ENCODE measurements at places on chromosomes 11 and 22.
A peak's percentile ranks its signal among the peaks of the same experiment; 100 is the strongest.

DNA sequence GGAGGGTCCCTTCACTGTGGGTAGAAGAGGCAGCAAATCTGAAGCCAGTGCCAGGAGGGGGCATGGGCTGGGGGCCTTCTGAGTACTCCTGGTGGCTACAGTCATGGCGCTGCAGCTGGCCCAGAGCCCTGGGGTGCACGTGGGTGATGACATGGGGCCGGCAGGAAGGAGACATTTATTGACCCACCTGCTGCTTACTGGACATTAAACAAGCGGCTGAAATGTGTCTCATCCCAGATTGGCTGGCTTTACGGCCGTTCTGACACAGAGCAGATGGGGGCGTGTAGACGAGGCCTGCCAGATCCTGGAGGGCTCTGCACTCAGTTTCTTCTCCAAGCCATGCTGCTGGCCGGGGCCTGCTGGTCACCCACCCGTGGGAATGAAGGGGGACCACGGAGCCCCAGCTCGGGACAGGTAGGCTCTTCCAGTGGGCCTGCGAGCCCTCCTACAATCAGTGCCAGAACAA lies 906.9 kb downstream of the BRD1 start:
- no peaks in the 10 kb centered on the region for H3K27me3 ChIP-seq
- H3K27ac ChIP-seq, result no peak overlapping the region
- H3K4me1 ChIP-seq, result no peaks in the 10 kb centered on the region
- DNase-seq, result no peak
- no peak overlapping the region for H3K4me3 ChIP-seq

- peaks cover 36% of the 10 kb centered on the region for H3K36me3 ChIP-seq
- no peak for DNase-seq
- H3K27me3 ChIP-seq, result no peaks in the 10 kb centered on the region
- H3K27ac ChIP-seq, result no peak overlapping the region
- peaks cover 41% of the 10 kb centered on the region for H3K4me1 ChIP-seq
- H3K4me3 ChIP-seq, result no peak overlapping the region
Observed at GRCh38 chr22:20536590-20537324, 29.3 kb downstream of the MED15 start.

DNA sequence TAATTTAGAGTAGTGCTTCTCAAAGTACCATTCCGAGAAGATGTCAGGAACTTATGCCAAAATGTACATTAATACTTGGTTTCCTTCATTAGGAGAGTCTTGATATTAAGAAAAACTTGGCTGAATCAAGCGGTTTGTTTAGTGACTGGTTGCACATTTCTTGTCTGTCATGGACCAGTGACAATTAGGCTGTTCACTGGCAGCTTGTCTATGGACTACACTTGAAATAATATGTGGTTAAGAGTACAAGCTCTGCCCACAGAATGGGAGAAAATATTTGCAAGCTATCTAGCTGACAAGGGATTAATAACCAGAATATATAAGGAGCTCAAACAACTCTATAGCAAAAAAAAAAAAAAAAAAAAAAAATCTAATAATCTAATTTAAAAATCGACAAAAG lies 24.6 kb downstream of the COA4 start:
- peaks cover 3% of the 10 kb centered on the region for H3K36me3 ChIP-seq
- no peaks in the 10 kb centered on the region for H3K4me1 ChIP-seq
- H3K27ac ChIP-seq, result no peak overlapping the region
- no peak for DNase-seq
- no peak overlapping the region for H3K4me3 ChIP-seq
- no peaks in the 10 kb centered on the region for H3K27me3 ChIP-seq

- no peak for DNase-seq
- H3K36me3 ChIP-seq, result no peaks in the 10 kb centered on the region
- no peaks in the 10 kb centered on the region for H3K4me1 ChIP-seq
- H3K27me3 ChIP-seq, result no peaks in the 10 kb centered on the region
Observed at GRCh38 chr11:118340449-118340848, 2.1 kb downstream of the CD3D start.

DNA sequence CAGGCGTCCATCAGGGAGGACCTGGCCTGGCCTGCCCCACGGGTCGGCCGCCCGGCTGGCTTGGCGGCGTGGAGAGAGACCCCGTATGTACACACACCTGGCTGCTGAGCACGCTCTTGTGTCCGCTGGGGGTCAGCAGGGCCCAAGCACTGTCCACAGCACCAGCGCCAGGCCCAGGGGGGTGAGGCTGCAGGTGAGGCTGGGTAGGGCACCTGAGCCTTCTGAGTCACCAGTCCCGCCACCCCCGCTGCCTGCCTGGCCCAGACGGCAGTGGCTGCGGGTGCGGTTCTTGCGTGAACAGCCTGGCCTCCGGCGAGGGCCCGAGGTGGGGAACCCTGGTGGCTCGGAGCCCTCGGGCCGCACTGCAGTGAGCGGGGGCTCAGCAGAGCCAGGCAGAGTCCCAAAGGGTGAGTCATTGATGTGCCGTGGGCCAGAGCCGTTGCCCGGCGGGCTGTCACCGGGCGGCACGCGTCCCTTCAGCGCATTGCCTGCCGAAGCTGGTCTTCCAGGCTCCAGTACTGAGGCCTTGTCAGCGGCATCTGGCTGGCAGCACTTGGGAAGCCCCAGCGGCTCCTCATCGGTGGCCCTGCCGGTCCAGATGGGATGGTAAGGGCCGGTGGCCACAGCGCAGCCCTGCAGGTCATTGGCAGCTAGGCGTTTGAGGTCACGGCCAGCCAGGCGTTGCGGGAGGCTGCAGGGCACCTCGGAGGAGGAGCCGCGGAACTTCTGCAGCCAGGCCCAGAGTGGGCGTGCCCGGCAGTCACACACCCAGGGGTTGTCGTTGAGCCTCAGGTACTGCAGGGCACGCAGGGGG lies 26.3 kb downstream of the RTN4R start:
- H3K4me3 ChIP-seq, result no peak overlapping the region
- H3K27me3 ChIP-seq, result no peaks in the 10 kb centered on the region
- H3K36me3 ChIP-seq, result peaks cover 6% of the 10 kb centered on the region
- H3K27ac ChIP-seq, result no peak overlapping the region
- peaks cover 7% of the 10 kb centered on the region for H3K4me1 ChIP-seq
- peak; percentile 42 for DNase-seq

DNA sequence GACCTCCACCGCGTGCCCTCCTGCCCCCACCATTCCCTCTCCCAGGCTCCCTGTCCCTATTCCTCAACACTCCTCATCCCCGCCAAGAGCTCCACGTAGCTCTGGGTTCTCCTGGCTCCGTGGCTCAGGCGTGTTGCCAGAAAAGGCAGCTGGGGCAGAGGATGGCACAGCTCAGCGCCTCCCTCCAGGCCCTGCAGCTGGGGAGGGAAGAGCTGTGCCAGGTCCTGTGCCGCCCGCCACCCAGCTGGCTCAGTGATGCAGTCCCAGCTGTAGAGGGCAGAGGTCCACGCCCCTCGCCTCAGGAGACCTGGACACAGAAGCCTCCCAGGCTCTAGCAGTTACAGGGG lies 4.2 kb downstream of the ARHGAP1 start:
- H3K27ac ChIP-seq, result peak overlapping the region; percentile 12
- no peak overlapping the region for H3K4me3 ChIP-seq
- no peaks in the 10 kb centered on the region for H3K27me3 ChIP-seq
